ENCODE measurements at places on chromosomes 5 and 9.

DNA sequence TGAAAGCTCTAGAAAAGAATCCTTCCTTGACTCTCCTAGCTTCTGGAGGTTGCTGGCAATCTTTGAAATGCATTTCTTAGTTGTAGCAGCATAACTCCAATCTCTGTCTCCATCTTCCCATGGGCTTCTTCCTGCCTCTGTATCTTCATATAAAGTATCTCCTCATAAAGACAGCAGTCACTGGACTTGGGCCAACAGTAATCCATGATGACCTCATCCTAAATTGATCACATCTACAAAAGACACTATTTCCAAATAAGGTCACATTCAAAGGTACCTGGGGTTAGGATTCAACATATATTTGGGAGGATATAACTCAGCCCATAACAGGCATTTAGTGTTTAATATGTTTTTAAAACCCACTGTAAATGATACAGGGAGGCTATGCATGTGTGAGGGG, 123.3 kb downstream of the MLLT3 start:
- DNase-seq, result no peak

DNA sequence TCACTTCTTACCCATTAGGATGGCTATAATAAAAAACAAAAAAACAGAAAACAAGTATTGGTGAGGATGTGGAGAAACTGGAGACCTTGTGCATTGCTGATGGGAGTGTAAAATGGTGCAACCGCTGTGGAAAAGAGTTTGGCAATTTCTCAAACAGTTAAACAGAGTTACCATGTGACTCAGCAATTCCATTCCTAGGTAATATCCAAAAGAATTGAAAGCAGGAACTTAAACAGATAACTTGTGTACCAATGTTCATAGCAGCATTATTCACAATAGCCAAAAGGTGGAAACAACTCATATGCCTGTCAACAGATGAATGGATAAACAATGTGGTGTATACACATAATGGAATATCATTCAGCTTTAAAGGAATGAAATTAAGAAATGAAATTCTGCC, 28.9 kb downstream of the DCP2 start:
- DNase-seq, result no peak

GRCh38 chr9:90895786-90896185, 94.2 kb downstream of the SYK start:
- no peak for DNase-seq

- DNase-seq, result peak; percentile 69
Measured at GRCh38 chr5:36162810-36163486, 11.0 kb downstream of the SKP2 start.

- DNase-seq, result no peak
Measured at GRCh38 chr9:89811356-89811755, 206.5 kb downstream of the GADD45G start.

GRCh38 chr9:94084314-94084713, at the start of gene PTPDC1:
Gene PTPDC1, plus strand, starts transcription at chr9:94084464. Its CDS starts 67 bp downstream, at chr9:94084531.
- DNase-seq, result peak; percentile 94

DNA sequence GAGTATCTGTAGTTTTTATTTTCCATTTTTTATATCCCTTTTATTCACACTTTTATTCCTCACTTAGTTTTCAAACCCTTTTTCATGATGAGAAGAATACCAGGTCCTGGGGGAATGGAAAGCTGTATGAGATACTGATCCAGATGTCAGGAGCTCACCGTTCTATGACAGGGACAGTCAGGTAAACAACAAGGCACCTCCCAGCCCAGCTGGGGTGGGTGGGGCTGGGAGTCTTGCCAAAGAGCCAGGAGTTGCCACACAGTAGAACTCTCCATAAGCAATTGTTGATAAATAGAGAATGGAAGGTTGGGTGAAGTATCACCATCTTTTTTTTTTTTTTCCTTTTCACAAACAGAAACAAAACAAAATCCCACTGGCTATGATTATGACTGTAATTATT, 225.8 kb downstream of the NSG2 start:
- DNase-seq, result no peak

DNA sequence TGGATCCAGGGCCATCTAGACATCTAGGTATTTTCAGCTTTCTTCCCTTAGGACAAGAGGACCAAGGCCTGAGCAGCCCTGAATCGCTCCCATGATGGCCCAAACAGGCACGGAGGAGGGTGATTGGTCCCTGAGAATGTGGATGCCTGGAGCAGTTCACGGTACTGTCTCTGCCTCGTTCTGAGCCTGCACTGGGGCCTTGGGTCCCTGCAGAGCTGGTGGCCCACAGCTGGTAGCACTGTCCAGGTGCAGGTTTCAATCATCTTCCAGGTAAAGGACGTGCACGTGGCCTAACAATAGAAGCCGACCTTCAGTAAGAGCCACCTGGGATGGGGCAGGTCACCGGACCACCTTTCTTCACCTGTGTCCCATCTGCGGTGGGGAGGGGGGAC, 19.4 kb upstream of the FCN1 start:
- DNase-seq, result no peak

DNA sequence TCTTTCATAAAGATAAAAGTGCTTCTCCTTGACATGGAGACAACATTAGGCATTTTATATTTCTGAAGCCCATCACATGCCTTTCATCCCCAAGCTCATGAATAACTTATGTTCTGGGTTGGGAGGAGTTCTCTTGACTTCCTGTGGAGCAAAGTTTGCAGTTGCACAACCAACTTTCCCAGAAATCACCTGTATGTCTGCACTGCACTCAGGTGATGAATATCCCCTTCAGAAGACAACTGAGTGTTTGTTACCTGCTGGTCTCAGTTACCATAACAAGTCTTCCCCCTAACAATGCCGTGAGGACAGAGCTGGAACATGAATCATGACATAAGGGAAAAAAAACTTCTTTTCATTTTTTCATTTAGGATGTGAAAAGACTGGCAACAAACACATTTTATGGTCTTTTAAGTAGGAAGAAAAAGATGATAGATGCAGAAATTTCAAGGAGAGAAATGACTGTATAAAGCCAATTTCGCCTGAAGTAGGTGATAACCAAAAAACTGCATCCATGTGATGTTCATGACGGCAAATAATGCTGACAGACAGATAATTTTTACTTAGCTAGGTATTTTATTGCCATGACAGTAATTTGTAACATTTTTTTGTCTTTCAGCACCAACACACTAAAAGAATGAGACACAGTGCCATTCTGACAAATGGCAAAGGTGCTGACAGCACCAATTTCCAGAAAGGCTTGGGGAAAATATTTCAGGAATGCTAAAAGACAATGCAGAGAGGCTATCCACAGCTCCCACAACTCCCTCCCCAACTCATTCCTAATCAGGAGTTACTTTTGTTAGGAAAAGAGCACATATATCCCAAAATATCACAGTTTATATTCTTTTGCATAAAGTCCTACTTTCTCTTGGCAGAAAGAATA, 656.3 kb downstream of the PRELID2 start:
- DNase-seq, result no peak

DNA sequence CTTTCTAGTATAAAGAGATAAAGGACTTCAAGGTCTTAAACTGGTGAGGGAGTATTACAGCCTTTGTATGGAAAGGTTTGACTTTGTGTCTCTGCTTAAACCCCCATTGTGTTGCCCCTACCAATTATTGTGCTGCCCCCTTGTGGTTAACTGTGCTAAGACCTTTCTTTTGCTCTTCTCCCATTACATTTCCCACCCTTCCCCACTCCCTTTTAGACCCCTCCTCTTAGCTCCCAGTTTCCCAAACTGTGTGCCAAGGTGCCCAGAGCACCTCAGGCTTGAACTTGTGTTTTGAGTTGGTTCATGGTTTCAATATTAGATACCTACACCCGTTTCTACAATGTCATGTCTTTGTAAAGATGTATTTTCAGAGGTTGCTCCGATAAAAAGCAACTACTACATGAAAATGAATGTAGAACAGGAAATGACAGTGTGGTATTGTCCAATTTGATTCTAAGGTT, 2.9 kb downstream of the JAK2 start:
- DNase-seq, result no peak

- DNase-seq, result no peak
Measured at GRCh38 chr9:99154356-99154755, 49.4 kb downstream of the TGFBR1 start.

DNA sequence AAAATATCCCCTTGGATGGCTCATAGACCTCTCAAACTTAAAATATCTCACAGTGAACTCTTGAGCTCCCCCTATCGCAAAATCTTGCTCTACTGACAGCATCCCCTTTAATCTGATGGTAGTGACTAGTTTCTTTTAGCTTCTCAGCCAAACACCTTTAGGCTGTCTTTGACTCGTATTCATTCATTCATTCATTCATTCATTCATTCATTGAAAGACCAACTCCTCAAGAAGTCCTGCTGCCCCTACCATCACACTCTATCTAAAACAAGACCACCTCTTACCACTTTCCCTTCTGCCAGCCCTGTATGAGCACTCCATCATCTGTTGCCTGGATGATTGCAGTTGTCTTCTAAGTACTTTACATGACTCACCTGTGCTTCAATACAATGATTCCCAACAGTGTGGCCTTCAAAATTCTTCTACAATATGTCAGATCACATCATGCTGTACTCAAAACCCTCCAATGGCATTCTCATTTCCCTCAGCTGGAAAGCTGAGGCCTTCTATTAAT, 46.8 kb downstream of the ITGA2 start:
- no peak for DNase-seq

DNA sequence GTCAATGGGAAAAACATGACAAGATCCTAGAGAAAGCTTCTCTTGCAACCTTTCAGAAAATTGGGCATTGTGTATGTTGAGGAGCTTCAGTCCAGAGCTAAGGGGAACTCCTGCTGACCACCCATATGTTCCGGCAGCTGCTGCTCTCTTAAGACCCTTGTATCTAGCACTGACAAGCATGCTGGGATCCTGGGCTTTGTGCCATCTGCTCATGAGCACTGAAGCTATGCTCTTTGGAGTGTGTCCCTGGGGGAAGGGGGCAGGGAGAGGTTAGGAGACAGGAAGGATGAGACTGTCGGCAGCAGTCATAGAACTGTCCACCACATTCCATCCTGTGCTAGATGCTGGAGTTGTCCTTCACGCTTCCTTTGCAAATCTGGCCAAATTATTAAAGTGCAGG, 109.3 kb downstream of the JAKMIP2 start:
- DNase-seq, result peak; percentile 19

DNA sequence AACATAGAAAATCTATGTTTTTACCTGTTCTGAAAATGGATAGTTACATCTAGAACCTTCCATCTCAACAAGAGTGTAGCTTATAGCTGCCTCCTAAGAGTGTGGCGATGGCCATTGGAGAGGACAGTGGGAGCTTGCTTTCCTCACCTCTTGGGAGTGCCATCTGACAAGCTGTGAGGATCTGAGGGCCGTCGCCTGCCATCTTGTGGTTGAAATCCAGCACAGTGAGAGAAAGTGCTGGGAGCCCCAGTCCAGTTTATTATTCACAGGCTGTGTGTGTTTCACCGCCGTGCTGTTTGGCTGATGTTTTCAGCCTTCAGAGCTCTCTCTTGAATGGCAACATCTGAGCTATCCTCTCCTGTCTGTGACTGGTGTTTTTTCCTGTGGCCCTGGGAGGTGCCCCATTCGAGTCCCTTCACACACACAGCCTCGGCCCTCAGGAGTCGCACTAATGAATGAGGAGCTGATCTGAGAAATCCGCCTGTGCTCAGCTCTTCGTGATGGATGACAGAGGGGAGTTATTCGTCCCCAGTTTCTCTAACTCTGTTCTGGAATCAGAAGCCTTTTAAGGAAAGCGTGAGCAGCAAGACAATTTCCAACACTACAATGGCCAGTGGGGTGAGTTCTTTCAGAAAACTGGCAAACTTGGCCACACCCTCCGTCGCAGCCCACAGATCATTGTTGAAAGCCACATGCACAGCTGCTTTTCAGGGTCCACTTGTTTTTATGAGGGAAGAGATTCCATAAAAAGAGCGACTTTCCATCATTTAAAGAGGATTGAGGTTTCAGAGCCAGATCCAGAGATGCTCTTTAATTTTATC, 170.3 kb downstream of the PDZD2 start:
- peak; percentile 86 for DNase-seq

- DNase-seq, result no peak
Measured at GRCh38 chr5:38582293-38582974, 26.0 kb upstream of the LIFR start.

GRCh38 chr5:53368966-53369605, 111.3 kb upstream of the FST start:
- no peak for DNase-seq

DNA sequence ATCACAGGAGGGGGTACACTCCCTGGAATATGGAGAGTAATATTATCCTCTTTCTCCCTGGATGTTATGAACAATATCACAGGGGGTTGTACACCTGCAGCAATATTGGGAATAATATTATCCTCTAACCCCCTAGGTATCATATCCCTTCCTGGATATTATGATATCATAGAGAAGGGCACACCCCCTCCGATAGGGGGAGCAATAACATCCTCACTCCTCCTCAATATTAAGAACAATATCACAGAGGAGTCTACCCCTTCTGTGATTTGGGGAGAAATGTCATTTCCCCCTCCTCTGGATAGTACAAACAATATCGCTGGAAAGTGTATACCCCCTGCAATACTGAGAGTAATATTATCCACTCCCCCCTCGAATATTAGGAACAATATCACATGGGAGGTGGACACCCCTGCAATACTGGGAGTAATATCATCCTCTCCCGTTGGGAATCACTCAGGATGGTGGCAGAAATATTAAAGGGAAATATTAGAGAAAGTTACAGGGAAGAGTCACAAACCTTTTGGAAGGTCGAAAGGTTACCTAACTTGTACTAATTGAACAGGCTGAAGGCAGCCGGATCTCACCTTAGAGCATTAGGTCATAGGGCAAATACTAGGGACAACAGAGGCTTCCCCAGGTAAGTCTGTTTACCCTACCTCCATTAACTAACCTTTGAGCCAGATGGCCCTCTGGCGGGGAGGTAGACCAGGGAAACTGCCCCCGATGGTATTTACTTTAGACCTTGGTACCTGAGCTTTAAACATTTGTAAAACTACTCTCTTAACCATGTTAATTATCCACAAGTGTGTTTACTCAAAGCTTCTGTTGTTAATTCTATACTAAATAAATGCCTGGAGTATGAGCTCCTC, 57.5 kb upstream of the FREM1 start:
- no peak for DNase-seq

- no peak for DNase-seq
Measured at GRCh38 chr5:1174122-1174936, 27.1 kb upstream of the SLC6A19 start.

Measured in putamen (tissue), 1 donor.